ENCODE measurements at places on chromosomes 3 and 15.

- no peak for DNase-seq
Observed at GRCh38 chr15:90750186-90750585, 33.0 kb downstream of the BLM start.

DNA sequence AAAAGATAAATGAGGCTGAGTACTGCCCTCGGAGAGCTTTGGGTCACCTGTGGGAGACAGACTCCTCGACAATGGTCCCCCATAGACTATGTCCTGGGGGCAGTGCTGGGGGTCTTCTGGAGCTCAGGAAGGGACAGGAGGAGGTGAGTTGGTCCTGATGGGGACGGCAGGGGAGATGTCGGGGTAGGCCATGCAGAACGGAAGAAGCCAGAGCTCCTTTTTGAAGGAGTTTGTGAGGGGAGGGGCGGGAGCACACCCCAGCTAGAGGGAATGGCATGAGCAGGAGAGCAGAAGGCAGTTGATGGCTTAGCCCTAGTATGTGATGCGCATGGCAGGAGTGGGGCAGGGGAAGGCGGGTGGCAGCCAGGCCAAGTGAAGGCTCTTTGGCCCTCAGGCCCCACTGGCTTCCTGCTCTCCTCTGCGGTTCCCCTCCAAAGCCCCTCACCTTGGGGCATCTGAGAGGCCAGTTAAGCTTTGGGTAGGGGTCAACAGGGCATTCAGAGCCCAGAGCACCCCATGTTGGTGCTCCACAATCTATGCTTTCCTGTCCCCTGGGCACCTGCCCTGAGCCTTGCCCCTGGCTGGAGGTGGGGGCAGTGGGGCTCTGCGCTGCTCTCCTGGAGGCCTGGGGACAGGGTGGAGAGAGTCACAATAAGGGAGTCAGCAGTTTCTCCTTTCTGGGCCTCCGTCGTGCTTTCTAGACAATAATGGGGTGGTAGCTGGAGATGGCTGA is 179.3 kb downstream of the SMAD6 start:
- no peak for DNase-seq

GRCh38 chr3:48301020-48301799 is 32.3 kb downstream of the SPINK8 start:
- DNase-seq = peak; percentile 94

- DNase-seq = peak; percentile 5
Observed at GRCh38 chr3:21989341-21990042, 238.5 kb upstream of the ZNF385D start.

- peak; percentile 79 for DNase-seq
Observed at GRCh38 chr3:129936757-129937156, 37.8 kb upstream of the TRH start.

DNA sequence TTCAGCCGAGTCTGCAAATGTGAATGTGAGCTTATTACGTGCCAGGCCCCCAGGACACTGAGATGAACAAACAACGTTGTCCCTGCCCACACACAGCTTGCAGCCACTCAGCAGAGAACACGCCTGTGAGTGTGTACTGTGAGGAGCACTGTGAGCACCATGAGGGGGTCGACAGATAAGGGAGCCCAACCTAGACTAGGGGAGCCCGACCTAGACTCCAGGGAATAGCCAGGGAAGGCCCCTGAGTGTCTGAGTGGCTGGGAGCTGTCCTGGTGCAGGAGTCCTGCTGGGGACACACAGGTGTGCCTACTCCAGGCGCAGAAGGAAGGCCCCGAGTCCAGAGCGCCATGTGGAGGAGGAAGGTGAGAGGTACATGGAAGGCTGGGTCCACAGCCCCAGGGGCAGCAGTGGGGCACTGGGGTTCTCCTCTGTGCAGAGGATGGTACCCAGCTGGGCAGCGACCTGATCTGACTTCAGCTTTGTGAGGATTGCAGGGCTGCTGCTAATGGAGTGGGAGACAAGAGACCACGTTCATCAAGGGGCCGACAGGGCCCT is 36.5 kb downstream of the MGLL start:
- no peak for DNase-seq

GRCh38 chr15:76084256-76084655 is 24.5 kb downstream of the TMEM266 start:
- no peak for DNase-seq

DNA sequence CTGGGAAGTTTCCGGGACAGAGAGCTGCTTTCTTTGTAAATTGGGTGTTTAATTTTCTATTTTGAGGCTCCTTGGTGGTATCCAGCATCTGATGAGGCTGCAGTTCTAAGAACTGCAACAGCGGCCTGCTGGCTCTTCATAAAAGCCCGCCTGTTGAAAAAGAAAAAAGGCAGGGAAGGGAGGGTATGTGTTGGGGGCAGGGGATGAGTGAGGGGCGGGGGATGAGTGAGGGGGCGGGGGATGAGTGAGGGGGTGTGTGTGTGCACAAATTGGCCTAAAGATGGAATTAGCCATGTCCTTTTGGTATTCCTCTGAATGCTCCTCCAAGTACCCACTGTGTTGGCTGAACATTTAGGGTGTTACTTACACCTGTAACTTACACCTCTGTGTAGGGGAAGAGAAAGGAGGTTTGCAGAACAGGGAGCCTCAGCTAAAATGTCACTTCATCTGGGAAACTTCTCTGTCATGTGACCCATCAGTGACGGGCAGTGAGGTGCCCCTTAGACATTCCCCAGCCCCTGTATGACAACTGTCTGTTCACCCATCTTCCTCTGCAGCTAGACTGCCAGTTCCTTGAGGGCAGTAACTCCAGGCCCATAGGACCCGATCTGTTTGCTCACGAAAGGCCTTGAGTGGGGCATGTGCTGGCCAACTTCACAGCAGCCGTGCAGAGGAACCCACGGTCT is 57.6 kb downstream of the LRIG1 start:
- no peak for DNase-seq

GRCh38 chr15:77886805-77887448 is 190.6 kb downstream of the TBC1D2B start:
- no peak for DNase-seq

GRCh38 chr3:66838704-66839103 is 159.4 kb upstream of the KBTBD8 start:
- DNase-seq = no peak

- peak; percentile 42 for DNase-seq
Observed at GRCh38 chr3:171460725-171461524, 720 bp upstream of the TNIK start.

DNA sequence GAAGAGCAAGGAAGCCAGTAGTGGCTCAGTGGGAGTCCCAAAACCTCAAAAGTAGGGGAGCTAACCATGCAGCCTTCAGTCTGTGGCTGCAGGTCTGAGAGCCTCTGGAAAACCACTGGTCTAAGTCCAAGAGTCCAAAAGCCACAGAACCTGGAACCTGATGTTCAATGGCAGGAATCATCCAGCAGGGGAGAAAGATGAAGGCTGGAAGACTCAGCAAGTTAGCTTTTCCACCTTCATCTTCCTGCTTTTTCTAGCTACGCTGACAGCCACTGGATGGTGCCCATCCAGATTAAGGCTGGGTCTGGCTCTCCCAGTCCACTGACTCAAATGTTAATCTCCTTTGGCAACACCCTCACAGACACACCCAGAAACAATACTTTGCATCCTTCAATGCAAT is 626.3 kb downstream of the NAALADL2 start:
- no peak for DNase-seq

- no peak for DNase-seq
Observed at GRCh38 chr3:11167590-11167989, 13.3 kb downstream of the HRH1 start.

- DNase-seq = no peak
Observed at GRCh38 chr15:77425104-77425503, 4.4 kb downstream of the HMG20A start.

All from GM03348 (cell line).